Stimulated activated CD8-positive, alpha-beta memory T cell treated with anti-CD3 and anti-CD28 coated beads, Interleukin-4, amount 100 ng/mL, for 1 hour (primary cell): ENCODE measurements at places on chromosomes 13 and 19.

DNA sequence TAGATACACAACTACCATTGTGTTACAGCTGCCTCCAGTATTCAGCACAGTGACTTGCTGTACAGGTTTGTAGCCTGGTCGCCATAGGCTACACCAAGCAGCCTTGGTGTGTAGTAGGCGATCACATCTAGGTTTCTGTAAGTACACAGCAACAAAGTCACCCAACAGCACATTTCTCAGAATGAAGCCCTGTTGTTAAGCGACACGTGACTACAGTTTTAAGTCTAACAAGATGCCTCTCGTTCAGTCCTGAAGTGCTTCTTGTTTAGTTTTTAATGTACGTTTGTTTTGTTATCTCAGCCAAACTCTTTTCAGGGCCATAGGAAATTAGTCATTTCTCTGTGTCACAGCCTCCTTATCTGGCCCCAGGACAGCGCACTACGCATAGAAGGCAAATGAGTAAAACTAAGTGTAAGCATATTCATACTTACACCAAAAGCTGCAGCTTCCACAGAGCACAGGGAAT lies 50.0 kb upstream of the GPR183 start:
- no peak for DNase-seq

GRCh38 chr19:30209617-30210600 lies 162.3 kb upstream of the ZNF536 start:
- no peak for DNase-seq

GRCh38 chr19:33345163-33345562 lies 28.3 kb upstream of the CEBPG start:
- no peak for DNase-seq

DNA sequence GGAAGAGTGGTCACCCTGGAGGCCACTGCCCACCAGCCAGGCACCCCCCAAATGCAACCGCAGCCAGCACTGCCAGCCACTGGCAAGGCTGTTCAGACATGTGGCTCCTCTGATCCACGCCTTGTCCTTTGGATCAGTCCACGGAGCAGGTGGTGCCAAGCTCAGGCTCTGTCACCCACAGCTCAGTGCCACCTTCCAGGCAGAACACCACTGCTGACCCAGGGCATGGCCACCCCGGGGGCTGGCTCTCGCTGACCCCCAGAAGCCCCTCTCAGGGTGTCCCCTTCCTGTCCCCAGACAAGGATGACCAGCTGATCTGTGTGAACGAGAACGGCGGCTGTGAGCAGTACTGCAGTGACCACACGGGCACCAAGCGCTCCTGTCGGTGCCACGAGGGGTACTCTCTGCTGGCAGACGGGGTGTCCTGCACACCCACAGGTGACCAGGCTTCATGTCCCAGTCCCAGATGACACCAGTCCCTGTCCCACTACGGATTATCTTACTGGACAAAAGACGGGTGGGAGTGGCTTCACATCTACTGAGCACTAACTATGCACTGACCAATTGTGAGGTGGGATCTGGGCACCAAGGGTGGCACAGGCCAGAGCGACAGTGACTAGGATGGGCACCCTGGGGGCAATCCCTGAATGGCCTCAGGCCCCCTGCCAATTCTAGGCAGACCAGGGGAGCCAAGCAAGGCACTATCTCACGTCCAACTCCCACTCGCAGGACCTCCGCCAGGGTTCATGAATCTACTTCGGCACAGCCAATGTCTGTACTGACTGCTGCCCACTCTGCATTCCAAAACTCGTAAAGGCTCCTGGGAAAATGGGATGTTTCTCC lies 7.0 kb upstream of the F10 start:
- no peak for DNase-seq

DNA sequence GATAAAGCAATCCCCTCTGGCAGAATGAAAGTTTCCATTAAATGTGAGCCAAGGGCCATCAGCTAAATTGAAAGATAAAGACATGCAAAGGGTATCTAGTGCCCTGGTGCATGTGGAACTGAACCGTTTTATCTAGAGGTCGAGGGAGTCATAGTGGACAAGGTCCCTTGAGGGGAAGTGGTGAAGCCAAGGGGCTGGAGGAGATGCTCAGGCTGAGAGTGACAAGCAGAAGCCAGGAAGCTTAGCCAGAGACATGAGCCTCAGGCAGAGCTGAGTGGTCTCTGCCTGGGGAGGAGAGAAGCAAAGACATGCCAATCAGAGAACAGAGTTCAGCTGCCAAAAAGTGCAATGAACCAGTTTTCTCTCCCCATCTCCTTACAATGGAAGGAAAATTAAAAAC lies 68.1 kb upstream of the SLC10A2 start:
- DNase-seq = no peak

DNA sequence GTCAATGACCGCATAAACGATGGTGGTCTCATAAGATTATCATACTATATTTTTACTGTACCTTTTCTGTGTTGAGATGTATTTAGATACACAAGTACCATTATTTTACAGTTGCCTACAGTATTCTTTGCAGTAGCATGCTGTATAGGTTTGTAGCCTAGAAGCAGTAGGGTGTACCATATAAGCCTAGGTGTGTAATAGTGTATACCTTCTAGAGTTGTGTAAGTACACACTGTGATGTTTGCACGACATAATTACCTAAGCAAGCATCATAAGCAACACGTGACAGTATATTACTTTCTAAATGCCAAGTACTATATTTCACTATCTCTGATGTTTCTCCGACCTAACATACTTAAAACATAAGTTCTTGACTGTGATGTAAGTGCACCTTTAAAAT lies 2.7 kb downstream of the LPAR6 start:
- no peak for DNase-seq

GRCh38 chr13:52743988-52744387 lies 4.4 kb upstream of the CNMD start:
- DNase-seq = no peak

GRCh38 chr13:29570051-29570654 lies 25.3 kb downstream of the SLC7A1 start:
- DNase-seq = no peak

DNA sequence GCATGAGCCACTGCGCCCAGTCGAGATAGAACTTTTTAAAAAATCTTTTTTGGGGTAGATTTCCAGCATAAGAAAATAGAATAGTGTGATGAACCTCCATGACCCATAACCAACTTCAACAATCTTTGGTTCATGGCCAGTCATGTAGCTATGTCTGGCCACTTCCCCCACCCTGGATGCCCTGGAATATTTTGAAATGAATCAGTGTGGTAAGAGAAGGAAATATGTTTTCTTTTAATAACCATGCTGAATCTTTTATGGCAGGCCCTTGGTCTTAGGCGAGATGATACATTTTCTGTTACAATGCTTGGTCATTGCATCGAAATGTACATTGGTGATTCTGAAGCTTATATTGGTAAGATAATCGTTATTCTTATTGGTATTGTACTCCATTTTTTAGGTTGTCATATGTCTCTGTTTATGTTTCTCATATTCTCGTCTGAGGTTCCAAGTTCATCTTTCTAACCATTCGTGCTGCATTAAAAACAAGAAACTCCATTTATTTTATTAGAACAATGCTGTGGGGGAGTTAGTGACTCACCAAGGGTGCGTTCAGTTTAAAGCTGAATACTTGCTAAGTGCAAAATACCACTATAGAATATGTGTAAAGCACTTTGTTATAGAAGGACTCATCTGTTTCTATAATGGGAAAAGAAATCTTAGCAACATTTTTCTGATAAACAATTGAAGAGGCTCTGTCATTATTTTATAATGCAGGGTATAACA lies 16.4 kb upstream of the UPF3A start:
- DNase-seq = no peak

DNA sequence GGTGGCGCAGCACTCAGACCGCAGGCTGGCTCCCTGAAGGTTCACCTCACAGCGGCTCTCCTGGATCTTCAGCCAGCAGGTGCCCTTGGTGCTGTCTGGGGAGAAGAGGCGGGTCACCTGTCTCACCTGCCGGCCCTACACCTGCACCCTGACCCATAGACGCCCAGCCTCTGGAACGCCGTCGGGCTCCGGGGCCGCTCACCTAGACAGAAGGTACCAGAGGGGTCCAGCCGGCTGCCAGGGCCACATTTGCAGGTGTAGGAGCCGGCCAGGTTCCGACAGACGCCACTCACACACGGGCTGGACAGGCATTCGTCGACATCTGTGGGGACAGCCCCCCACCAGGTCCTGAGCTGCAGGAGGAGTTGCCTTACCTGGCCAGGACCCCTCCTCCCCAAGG lies 22.9 kb downstream of the FBN3 start:
- no peak for DNase-seq

GRCh38 chr19:41705393-41706174 lies 2.8 kb upstream of the CEACAM5 start:
- no peak for DNase-seq

- DNase-seq = no peak
Measured at GRCh38 chr19:3098515-3099346, 4.6 kb downstream of the GNA11 start.

DNA sequence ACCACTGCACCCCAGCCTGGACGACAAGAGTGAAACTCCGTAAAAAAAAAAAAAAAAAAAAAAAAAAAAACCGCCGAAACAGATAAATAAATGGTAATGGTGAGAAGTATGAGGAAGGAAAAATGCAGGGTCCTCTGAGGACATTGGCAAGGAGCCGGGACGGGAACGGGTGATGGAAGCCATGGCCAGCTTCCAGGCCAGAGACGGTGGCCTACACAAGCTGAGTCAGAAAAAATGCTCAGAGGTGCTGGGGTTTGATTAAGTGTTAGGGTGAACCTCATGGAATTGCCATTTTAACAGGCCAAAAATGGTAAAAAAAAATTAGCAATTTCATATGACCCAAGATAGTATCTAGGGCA lies 866 bp upstream of the ZSWIM4 start:
- DNase-seq = no peak

- DNase-seq = no peak
Measured at GRCh38 chr13:113639616-113640262, 18.3 kb downstream of the ATP4B start.

- no peak for DNase-seq
Measured at GRCh38 chr19:46963093-46963734, 56.4 kb upstream of the NPAS1 start.

DNA sequence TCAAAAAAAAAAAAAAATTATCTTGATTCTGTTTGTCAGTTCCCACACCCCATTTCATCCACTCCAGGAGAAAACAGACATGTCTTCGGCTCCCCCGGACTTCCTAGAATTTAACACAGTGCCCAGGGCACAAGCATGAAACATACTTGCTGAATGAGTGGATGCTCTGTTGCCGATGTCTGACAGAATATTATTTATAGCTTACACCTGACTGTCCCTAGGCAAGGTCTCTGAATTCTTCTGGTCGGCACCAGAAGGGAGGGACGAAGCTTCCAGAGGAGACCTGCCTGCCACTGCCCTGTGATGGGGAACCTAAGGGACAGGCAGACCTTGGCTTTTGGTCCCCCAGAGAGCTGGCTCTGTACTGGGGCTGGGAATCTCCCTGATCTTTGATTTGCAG lies 43.9 kb upstream of the PEG3 start:
- no peak for DNase-seq

DNA sequence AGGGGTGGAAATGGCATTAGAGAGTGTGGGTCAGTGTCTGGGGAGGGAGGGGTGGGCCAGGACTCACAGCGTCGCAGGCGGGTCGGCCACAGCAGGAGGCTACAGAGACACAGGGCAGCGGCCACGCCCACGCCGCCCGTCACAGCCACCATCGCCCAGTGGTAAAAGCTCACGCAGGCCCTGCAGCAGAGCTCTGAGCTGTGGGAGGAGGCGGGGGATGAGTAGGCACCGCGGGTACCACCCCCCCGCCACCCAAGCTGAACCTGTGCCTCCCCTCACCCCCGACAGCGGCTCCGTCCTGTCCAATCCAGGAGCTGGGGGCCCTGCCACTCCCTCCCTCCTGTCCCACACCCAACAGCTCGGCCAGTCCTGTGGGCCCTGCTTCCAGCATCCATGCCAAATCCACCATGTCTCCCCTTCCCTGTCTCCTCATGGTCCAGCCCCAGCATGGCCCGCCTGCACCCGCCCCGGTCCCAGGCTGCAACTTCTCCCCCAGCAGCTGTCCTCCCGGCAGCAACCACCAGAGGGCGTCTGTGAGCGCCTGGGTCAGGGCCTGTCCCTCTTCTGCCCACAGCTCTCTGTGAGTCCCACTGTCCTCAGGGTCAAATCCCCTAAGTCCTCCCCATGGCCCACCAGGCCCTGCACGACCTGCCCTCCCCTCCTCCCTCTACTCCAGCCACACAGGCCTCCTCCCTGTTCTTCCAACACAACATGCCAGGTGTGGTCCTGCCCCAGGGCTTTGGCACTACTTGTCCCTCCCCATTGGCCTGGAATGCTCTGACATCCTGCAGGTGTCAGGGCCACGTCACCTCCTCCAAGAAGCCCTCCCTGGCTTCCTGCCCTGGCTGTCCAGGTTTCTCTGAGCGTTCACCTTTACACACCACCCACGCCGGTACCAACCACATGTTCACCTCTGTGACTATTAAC lies 6.0 kb downstream of the TEKTIP1 start:
- DNase-seq = peak; percentile 62

GRCh38 chr19:36719687-36720556 lies 32.5 kb downstream of the ZNF567 start:
- no peak for DNase-seq

DNA sequence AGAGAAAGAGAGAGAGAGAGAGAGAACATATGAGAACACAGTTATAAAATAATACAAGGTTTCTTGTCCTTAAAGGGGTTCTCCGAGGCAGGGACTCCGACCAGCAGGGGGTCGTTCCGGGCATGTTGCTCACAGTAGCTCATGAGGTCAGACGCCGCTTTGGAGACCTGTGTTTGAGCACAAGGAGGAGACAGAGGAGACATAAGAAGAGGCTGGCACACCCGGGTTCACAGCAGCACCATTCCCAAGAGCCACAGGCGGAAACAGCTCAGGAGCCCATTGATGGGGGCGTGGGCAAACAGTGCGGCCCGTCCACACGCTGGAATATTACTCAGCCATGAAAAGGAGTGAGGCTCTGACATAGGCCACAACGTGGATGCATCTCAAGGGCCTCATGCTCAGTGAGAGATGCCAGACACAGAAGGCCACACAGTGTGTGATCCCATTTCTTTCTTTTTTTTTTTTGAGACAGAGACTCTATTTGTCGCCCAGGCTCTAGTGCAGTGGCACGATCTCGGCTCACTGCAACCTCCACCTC lies 39.1 kb downstream of the GADD45B start:
- DNase-seq = no peak
